ENCODE measurements at places on chromosomes 1 and 21.

DNA sequence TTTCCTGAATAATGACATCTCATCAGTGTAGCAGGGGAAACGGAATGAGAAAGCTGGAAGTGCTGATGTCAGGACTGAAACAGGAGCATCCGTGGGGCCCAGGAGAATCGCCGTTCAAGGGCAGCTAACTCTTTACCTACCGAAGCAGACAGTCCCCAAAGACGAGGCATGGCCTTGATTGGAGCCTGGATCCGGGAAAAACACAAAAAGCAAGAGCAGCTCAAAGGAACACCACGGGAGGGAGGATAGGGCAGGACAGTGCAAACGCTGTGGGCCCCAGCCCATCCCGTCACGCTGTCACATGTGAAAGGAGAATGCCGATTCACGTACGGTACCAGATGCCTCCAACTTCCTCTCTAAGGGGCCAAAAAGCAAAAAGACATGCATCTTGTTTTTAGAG is 34.9 kb downstream of the WNT9A start:
- DNase-seq: no peak

GRCh38 chr1:226541631-226542622 is 6.6 kb upstream of the STUM start:
- peak; percentile 28 for DNase-seq

GRCh38 chr1:233090746-233091494 is 140.5 kb downstream of the NTPCR start:
- DNase-seq: no peak

GRCh38 chr1:213680677-213681325 is 307.0 kb upstream of the PROX1 start:
- DNase-seq: no peak

DNA sequence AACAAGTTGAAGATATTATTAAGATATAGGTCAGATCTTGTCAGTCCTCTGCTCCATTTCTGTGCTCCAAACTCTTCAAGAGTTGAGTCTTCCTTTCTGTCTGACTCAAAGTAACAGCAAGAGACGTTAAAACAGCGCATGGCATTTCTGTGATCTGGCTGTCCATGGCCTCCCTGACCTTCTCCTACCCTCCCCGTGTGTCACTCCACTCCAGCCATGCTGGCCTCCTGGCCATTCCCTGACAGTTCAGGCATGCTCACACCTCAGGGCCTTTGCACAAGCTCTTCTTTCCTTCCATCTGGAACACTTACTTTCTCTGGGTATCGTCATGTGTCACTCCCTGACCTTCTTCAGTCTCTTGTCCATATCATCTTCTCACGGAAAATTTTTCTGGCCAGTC is 229.0 kb downstream of the CENPF start:
- no peak for DNase-seq

DNA sequence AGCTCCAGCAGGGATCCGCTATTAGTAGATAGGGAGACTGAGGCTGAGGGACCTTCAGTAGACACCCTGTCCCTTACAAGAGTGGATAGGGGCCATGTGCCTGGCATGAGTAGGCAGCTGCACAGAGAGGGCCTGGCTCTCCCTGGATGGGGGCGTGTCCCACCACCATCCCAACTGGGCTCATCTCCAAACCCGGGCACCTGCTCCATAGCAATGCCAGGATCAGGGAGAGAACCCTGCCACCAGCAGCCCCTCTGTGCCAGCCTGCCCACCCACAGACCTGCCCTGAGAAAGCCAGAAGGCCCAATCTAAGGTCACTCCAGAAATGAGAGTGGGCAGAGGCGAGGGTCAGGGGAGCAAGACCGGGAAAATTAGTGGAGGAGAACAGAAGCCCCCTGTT is 121.3 kb downstream of the GRIK3 start:
- peak; percentile 76 for DNase-seq

- no peak for DNase-seq
Observed at GRCh38 chr1:65674522-65674921, 118.2 kb upstream of the PDE4B start.

All from NCI-H2029 (cell line).